Keratinocyte (primary cell): ENCODE measurements at places on chromosomes 1 and 21.

DNA sequence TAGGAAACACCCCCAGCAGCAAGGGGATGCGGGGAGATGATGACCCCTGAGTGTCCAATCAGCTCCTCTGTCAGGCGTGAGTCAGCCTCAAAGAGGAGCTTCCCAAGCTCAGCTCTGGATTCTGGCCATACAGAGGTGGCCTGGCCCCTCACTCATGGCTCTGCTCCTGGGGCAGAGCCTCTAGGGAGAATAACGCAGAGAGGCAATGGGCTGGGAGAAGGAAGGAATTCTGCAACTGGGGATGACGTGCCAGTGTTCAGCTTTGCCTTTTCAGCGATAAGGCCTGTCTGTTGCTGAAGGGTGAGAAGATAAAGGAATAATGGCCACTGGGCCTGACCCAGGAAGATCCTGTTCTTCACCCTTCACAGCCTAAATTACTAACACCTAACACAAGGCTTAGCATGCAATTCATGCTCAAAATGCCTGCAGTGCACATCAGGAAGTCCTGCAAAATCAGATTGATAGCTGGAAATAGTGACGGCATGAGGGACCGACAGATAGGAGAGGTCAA, 92.2 kb downstream of the TBX19 start:
- no peak for DNase-seq

GRCh38 chr1:73839922-73840321, 358.1 kb downstream of the LRRIQ3 start:
- DNase-seq: no peak

DNA sequence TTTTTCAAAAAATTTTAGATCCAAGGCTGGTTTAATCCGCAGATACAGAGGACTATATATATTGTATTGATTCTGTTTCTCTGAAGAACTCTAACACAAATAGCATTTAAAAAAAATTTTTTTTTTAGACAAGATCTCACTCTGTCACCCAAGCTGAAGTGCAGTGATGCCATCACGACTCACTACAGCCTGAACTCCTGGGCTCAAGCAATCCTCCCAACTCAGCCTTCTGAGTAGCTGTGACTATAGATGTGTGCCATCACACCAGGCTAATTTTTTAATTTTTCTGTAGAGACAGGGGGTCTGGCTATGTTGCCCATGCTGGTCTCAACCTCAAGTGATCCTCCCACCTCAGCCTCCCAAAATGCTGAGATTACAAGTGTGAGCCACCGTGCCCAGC, 3.0 kb downstream of the ANKRD45 start:
- no peak for DNase-seq

DNA sequence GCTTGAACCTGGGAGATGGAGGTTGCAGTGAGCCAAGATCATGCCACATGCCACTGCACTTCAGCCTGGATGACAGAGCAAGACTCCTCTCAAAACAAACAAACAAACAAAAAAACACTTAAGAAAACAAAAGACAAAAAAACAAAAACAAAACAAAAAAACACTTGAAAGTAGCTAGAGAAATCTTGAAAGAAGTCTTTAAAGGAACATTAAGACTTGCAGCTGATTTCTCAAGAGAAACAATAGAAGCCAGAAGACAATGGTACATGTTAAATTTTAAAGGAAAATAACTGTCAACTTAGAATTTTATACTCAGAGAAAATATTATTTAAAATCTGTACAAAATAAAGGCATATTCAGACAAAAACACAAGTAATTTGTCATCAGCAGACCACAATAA, 71.3 kb downstream of the HLX start:
- no peak for DNase-seq

DNA sequence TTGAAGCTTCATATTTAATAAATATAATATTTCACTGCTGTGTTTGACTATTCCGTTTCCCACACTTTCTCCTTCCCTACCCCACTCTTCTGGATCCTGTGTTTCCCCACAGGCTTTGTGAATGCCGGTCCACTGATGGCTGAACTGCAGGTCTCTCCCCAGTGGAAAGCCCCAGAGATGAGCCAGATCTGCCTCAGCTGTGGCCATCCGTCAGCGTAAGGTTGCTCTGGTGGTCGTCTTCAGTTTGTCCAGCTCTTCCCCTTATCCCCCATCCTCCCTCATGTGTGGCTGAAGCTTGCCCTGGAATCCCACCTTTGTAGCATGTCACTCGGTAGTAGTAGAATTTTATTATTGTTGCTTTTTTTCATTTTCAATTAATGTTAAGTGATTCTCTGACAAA, 11.4 kb downstream of the SMAP2 start:
- no peak for DNase-seq

GRCh38 chr1:159068886-159069285, 7.7 kb downstream of the AIM2 start:
- no peak for DNase-seq
